Muscle of arm (tissue), 14 donors: ENCODE measurements at places on chromosomes 1 and 21.
A peak's percentile ranks its signal among the peaks of the same experiment; 100 is the strongest.

DNA sequence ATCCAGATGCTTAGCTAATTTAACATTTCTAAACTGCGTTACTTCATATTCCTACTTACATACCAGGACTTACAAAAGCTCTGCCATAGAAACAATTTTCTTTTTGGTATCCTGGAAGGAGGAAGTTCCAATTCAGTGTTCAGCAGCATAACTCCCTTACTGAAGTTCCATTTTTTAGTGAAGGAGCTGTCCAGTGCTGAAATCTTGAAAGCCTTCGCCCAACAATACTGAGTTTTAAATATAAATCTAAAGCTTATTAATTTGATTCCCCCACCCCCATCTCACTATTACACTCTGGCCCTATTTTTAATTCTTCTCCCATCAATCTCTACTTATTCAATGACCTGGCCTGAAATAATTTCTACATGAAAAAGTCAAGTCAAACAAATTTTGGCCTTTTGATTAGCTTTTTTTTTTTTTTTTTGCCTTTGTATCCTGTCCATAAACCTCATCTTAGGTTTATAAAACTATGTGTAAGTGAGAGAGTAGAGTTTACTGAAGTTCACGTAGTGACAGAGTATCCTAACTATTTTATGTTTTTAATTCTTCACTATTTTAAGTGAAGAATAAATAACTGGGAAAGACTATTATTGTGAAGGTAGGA, 323.0 kb upstream of the PLD5 start:
- DNase-seq, result peak; percentile 18

GRCh38 chr1:100352267-100353070, at the start of gene CDC14A:
CDC14A (plus strand) TSS chr1:100352506; CDS start chr1:100352955, 449 bp downstream.
- DNase-seq, result peak; percentile 95

DNA sequence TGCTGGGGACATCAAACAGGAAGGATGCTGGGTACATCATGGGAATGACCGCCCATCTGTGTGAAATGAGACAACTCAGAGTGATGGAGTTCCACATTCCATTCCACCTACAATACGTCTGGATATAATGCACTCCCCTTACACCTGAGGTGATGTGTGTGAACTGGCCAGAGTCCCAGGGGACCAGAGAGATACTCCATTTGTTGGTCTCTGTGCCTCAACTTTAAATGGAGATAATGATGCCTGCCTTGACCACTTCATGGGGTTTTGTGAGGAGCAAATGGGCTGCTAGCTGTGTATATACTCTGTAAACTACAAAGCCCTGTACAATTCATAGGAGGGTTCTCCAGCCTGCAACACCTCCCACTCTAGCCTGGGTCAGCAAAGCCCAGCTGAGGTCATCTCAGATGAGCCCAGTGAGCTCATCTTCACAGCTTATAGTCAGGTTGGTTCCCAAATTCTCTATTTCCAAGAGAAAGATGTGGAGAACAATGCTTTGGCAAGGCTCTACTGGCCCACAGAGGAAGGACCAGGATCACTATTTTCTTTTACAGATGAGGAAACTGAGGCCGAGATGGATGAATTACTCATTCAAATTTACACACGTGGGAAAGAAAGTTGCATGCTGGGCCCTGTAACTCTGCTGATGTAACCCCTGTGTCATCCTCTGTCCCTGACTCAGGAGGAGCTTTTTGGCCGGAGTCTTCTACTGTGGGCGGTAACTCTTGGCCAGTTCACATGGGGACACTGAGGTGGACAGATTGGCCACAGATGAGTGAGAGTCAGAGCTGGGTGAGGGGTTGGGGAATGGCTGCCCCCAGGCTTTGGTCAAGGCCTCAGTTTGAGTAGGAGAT, 105.6 kb upstream of the GCLM start:
- no peak for DNase-seq

DNA sequence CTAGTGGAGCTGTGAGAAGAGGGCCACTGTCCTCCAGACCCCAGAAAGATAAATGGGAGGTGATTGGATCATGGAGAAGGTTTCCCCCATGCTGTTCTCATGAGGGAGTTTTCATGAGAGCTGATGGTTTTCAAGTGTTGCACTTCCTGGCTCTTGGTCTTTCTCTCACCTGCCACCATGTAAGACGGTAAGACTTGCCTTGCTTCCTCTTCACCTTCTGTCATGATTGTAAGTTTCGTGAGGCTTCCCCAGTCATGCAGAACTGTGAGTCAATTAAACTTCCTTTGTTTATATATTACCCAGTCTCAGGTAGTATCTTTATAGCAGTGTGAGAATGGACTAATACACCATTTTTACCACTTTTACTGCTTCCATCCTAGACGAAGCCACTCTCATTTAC, 27.6 kb downstream of the GPR88 start:
- DNase-seq, result no peak

DNA sequence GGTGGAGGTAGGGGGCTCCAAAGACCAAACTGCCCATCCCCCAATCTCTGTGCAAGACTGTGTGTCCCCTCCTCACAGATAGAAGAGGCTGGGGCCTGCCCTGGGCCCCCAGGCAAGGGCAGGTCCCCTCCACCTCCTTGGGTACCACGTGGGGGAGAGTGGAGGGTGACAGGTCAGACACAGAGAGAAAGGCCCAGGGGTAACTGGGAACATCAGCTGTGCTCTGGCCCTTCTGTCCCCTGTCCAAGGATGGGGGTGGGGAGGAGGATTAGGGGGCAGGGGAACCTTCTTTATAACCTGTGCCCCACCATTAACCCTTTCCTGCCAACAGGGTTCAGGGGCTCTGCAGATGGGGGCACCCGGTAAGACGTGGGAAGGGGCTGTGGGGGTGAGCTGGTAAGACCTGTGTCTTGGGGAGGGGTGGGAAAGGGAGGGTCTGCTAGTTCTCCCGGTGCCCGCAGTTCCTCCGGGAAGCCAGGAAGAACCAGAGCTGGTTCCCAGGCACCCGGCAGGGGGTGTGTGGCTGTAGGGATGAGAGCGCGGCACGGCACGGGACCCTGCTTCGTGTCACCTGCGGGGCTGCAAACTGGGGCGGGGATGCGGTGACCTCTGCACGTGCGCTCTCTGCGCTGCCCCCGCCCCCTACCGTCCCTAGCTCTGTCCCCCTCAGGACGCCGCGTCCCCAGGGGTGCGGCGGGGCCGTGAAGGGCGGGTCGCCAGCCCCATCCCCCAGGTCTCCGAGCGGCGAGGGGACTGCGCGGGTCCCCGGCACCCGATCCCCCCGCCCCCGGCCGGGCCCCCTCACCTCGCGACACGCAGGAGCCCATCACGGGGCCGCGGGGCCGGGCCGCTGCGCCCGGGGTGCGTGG, 601 bp downstream of the FAM131C start:
- no peak for DNase-seq

- no peak for DNase-seq
These were observed 52.7 kb downstream of the TGFB2 start for GRCh38 chr1:218397752-218398339.

GRCh38 chr1:37040773-37041172, 6.5 kb upstream of the GRIK3 start:
- no peak for DNase-seq

GRCh38 chr1:200487650-200488049, 77.8 kb upstream of the ZNF281 start:
- no peak for DNase-seq

DNA sequence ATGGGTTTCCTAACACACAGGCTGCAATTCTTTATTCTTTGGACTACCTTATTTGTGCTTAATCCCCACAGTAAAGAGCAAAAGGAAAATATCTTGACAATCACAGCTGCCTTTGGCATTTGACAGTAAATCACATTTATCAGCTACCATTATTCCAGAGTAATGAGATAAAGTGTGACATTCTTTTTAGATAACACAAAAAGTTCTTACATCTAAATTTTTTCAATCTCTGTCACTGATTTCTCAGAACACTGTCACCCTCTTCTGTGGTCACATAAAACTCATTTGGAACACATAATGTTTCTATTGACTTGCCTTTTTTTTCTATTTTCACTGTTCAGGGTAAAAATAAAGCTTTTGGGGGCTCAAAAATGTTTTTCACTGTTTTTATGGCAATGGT, 484.6 kb downstream of the LTN1 start:
- DNase-seq, result no peak

DNA sequence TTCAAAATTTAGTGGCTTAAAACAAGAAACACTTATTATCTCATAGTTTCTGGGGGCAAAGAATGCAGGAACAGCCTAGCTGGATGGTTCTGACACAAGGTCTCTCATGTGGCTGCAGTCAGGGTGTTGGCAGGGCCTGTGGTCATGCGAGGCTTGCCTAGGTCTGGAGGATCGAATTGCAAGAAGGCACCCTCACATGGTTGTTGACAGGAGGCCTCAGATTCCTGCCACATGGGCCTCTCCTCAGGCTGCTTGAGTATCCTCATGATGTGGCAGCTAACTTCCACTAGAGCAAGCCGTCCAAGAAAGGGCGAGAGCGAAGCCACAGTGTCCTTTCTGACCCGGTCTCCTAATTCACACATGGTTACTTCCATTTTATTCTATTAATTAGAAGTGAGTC, 6.2 kb upstream of the NRIP1 start:
- no peak for DNase-seq

DNA sequence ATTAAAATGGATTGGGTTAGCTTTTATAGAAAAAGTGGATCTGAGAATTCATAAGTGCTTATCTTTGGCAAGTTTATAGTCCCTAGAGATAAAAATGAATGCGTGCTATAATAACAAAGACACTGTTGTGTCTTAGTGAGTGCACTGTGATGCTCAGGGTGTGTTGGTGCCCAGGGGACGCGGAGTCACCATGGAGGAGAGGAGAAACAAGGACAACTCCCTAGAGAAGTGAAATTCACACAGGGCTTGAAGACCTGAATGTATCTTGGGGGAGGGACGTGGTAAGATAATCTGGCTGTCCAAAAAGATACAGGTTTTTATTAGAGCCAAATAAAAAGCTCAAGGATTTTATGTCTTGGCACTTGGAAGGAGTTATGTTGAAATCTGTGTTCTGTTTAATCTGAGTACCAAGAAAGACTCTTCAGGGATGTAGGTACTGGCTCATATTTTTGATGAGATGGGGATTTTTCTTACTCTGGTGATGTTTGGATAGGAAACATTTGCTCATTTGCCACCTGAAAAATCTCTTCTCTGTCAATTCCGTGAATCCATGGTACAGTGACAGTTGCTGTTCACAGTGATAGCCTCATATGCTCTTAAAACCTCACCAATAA, 9.6 kb downstream of the SMYD2 start:
- no peak for DNase-seq

DNA sequence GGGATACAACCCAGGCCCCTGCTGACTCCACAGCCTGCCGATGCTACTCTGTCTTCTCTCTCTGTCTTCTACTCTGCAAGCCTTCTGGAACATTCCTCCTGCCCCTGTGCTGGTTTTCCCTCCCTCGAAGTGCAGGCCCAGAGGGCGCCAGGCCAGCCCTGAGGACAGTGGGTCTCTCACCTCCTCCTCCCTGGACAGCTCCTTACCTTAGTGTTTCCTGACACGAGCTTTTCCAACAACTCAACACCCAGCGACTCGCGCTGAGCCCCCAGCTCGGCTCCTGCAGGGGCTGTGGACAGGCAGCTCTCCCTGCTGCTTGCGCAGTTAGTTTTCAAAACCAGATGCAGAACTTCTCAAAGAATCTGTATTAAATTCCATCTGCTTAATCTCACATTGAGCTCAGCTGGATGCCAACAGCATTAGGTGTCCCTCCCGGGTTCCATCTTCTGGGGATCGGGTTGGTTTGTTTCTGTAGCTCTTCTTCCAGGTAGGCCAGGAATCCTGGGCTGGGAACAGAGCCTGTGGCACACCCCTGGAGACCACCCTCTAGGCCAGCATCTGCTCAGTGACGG, 54.2 kb downstream of the PTPRU start:
- DNase-seq, result no peak

- no peak for DNase-seq
These were observed 93.0 kb downstream of the NUF2 start for GRCh38 chr1:163414778-163415177.

GRCh38 chr1:111139324-111139955, 453 bp downstream of the DRAM2 start:
- DNase-seq, result peak; percentile 65

DNA sequence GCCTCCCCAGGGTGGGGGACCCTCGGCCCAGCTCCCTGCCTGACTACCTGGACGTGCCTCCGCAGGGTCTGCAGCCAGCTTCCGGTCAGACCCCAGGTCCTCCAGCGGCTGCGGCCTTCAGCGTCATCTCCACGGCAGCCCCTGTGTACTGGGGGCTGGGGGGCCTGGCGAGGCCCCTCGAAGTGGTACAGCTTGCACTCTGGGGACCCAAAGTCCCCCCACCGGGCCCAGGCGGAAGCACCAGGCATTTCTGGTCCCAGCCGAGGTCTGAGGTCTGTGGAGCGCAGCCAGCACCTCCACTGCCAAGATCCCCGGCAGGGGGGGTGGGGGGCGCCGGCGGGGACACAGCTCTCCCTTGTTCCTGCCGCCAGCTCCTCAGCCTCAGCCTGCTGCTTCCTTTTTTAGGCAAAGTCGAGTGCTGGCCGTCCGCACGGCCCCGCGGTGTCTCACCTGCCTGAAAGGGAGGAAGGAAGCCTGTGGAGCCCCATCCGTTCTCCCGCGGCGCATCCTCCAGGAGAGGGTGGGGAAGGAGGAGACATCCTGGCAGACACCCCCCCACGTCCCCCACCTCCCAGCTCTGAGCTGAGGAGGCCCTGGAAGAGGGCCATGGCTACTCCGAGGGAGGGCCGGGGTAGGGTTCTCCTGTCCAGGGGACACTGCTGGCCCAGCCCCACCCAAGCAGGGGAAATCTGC, 1.2 kb upstream of the VWA1 start:
- no peak for DNase-seq

GRCh38 chr1:147619741-147620140, 50.6 kb downstream of the ACP6 start:
- DNase-seq, result no peak

DNA sequence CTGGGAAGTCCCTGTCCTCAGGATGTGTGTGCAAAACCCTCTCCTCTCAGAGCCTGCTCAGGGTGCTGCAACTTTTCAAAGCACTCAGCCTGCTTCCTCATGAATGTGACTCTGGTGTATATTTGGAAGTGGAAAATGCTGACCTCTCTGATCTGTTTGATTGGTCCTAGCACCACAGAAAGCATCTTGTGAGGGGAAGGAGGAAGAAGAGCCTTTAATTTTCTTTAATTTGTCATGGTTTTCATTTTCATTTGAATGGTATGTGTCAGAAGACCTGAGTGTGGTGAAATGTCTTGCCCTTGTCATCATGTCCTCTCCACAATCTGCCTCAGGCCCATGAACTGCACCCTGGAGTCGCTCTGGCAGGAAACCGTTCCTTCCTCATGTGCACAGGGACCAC, 383.5 kb downstream of the NTNG1 start:
- DNase-seq, result no peak

GRCh38 chr1:26932531-26932930, 11.0 kb downstream of the NUDC start:
- no peak for DNase-seq

DNA sequence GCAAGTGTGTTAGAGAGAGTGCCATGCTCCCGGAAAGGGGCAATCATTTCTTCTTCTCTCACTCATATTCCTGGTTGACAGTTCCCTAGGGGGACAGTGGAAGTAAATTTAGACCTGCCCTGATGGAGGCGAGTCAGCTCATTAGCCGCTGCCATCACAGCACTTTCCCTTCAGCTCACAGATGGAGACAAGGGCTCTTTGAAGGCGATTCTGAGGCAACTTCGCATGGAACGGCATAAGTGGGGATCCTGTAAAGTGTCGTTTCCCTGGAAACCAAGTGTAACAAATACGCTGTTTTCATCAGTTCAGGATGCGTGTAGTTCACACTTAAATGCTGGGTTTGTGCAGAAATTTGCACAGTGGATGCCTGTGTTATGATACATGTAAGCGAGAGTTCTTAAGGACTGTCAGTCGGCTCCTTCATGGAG, 114.5 kb upstream of the TMPRSS15 start:
- DNase-seq, result no peak

GRCh38 chr1:33121728-33122127, 40.8 kb downstream of the AZIN2 start:
- no peak for DNase-seq

GRCh38 chr21:31252611-31253010, 91.5 kb downstream of the TIAM1 start:
- DNase-seq, result no peak
